ENCODE measurements at places on chromosomes 3 and 15. TPM values are rescaled to one million over a fixed set of nuclear protein-coding genes. Genes with fewer than 3 reads are reported as not detected.

- DNase-seq = no peak
Observed at GRCh38 chr15:34647569-34648293, 64.3 kb upstream of the GOLGA8B start.

DNA sequence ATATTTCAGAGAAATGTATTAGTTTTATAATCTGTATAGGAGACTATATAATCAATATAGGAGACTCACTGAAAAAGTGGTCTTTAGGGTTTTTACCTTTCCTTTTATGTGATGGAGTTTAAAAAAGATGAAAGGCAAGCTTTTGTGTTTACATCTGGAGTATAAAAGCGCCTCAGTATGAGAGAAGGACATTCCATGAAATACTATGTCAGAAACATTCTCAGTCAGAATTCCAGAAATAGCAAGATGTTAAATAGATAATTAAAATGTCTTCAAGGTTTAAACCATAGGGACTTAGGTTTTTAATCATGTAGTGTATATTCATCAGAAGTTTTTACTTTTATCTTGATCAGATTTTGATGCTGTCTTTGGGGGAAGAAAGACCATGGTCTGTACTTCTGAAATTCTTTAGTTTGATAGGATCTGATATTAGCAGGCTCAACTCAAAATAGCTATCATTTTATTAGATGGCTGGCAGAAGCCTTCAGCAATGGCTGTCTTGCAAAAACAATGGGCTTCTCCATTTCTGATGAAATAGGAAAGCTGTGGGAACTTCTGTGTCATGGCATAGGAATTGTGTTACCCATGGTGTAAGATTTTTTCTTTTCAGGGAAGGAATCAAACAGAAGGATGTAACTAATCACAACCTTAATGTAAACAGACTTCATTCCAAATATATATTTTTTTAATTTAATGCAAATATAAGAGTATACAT, 209.6 kb upstream of the PLSCR5 start:
- no peak for DNase-seq

DNA sequence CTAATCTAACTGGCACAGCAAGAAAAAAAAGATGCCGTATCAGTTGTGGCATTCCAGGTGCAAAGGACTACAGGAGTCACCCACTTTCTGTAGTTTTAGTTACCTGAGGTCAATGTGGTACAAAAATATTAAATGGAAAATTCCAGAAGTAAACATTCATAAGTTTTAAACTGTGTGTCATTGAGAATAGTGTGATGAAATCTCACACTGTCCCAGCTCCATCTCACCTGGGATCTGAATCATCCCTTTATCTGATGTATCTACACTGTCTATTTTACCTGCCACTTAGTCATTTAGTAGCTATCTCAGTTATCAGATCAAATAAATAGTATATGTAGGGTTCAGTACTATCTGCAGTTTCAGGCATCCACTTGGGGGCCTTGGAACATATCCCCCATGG, 26.7 kb downstream of the GBE1 start:
- DNase-seq = no peak

DNA sequence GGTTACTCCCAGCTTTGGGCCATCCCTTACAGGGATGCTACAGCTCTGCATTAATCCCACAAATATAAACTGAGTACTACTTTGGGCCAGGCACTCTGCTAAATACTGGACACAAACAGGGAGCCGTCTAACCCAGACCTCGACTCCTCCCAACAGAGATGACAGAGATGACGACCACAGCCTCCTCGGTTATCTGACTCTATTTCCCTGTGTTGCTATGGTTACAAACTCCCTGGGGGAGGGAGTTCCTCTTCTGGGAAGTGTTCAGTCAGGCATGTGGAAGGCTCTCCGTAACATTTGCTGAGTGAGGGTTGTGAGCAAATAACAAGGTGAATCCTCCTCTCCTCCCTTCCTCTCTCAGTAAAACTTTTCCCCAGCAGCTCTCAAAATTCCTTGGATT, 6.7 kb upstream of the CMTM7 start:
- no peak for DNase-seq

- DNase-seq = no peak
Observed at GRCh38 chr3:28564211-28564610, 215.6 kb upstream of the AZI2 start.

GRCh38 chr3:122955916-122956692, 71.5 kb downstream of the SEMA5B start:
- no peak for DNase-seq

ARL8B gene
- 103 TPM for total RNA-seq

All from dorsolateral prefrontal cortex (tissue), 122 donors.